ENCODE measurements at places on chromosomes 11 and 22.
A peak's percentile ranks its signal among the peaks of the same experiment; 100 is the strongest.

GRCh38 chr22:31583861-31584485 lies 78.0 kb downstream of the PISD start:
- DNase-seq = no peak

DNA sequence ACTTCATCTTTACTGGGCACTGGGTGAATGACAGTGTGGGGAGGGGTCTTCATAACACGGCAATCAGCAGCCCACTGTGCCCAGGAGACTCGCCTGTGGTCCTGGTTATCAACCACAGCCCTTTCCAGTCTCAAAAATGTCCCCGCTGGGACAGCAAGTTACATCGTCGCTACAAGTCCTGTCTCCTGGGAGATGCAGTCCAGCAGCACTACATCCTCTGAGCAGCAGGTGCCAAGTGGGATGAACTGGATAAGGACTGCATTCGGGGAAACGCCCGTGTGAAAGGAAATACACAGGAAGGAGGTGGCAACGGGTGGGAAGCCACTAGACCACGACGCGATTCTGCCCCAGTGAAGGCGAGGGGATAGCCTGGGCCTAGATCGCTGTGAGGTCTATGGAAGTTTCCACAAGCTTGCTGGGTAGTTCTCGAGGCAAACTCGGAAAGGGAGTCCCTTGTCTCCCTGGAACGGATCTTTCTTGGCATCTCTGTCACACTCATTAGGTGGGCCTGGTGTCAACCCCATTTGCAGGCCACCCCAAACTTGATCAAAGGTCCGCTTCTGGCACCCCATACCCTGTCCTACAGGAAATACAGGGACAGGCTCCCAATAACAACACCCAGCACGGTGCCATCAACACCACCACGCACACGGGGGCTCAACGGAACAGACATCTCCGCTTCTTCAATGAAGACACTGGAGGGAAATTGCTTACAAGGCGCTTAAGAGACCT lies 4.4 kb downstream of the ASCL2 start:
- DNase-seq = no peak

GRCh38 chr11:86151174-86152005 lies 82.5 kb upstream of the PICALM start:
- no peak for DNase-seq

DNA sequence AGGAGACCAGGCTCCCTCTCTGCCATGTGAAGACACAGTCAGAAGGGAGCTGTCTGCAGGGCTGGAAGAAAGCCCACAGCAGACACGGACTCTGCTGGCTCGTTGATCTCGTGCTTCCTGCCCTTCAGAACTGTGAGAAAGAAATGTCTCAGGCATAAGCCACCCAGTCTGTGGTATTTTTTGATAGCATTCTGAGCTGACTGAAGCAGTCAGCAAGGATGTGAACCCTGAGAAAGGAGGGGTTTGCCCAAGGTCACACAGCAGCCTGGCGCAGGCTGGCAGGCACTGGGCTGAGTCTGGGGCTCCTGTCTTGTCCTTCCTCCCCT lies 255.1 kb upstream of the B3GAT1 start:
- no peak for DNase-seq

GRCh38 chr22:28464127-28464526 lies 215.5 kb downstream of the TTC28 start:
- no peak for DNase-seq

DNA sequence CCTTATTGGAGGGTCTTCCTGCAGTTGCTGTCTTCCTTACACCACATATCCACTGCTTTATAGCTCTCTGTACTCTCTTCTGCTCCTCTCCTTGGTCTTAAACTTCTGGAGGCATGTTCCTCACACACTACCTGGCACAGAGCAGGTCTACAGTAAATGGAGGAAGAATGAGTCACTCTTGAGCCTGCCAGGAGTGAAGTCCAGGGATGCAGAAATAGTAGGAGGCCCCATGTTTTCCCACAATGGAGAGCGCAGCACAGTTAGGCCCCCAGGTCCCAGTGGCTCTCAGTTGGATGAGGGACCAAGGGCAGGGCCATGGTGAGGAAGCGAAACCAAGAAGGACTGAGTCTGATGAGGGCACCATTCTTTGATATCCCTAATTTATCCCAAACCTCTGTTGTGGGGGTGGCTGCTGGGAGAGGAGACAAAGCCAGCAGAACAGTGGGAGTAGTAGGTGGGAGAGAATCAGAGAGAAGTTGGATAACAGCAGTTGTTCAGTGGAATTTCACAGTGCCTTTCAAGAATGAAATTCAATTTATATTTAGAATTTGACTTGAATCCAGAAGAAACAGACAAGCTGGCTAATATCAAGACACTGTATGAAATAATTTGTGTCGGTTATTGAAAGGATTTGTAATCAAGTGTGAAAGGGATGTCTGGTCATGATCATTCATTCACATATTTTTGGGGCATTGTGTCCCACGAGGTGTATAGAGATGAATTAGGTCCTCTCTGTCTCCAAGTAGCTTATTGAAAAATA lies 187.8 kb downstream of the HIPK3 start:
- DNase-seq = no peak

GRCh38 chr11:1873048-1873812 lies 18.5 kb downstream of the PRR33 start:
- no peak for DNase-seq

DNA sequence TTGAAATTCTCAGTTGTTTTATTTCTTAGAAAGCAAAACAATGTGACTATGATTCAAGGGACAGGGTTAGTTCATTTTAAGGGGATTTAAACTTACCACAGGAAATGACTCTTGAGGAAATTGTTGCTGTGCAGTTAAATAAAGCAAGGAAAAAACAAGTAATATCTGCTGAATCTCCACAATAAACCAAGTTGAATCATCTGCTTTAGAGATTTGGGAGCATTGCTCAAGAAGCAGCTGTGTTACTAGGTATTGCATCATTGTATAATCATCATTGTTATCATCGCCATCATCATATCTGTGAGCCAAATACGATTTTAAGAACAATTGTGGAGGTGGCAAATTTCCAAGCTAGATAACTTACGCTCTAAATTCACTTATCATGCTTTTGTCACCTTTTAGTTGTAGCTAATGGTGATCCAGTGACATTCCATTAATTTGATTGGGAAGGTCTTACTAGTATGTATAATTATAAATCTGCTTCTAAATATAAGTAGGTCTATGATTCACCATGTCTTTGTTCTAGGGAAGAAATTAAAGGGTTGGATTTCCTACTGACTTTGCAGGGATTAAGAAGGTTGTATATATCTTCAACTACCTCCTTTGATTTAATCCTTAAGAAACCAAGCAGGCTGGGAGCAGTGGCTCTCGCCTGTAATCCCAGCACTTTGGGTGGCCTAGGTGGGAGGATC lies 19.9 kb downstream of the MMP10 start:
- no peak for DNase-seq

DNA sequence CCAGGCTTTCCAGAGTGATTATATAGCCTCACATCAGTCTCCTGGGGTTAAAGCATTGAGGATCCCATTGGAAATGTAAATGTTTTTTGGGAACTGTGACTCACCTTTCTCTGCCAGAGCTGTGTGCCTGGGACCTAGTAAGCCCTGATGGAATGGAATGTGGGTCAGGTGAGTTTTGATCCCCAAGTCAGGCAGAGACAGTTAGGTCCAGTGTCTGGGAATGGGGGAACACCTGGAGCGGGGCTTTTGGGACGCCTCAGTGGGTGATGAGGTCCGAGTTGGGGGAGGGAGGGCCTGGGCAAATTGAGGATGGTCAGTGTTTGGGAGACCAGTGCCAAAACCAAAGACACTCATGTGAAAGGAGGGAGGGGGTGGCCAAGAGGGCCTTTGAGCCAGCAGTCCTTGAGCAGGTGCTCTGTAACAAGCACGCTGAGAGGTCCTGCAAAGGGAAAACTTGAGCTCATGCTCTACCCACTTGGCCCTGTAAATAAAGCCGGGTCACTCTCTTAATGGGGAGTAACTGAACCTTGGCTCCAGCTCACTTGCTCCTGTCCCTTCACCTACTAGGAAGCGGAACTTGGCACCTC lies 104.7 kb downstream of the NAV2 start:
- no peak for DNase-seq

- DNase-seq = peak; percentile 16
Observed at GRCh38 chr11:46120346-46121300, 631 bp downstream of the PHF21A start.

DNA sequence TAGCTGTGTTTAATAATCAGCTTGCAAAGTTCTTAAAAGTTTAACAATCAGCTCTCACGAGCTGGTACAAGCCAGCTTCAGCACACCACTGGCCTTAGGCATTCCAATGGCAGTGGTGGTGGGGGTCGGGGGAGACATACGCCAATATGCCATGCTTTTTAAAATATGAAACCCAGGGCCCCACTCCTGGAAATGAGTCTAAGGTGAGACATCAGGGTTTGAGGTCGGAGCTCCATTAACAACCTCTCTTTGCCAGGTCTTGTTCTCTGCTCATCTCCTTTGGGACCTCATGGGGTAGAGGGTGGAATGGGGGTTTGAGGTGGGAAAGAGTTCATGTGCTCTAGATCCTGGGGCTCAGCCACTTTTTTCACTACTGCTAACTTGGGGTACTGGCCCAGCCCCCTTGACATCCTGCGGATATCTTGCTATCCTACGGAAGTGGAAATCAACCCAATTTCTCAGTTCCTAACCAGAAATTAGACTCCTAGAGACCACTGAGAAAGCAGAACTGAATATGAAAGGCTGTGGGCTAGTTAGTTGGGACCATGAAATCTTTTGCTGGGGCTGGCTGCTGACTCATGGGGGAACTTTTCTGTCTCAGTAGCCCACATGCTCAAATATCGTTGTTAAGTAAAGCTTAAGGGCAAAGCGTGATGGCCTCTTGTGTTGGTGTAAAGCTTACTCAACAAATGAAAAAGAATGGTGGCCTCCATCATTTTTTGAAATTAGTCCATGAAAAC lies 90.1 kb downstream of the PDHX start:
- peak; percentile 74 for DNase-seq

GRCh38 chr11:69660001-69660500 lies 15.1 kb downstream of the LTO1 start:
- no peak for DNase-seq

DNA sequence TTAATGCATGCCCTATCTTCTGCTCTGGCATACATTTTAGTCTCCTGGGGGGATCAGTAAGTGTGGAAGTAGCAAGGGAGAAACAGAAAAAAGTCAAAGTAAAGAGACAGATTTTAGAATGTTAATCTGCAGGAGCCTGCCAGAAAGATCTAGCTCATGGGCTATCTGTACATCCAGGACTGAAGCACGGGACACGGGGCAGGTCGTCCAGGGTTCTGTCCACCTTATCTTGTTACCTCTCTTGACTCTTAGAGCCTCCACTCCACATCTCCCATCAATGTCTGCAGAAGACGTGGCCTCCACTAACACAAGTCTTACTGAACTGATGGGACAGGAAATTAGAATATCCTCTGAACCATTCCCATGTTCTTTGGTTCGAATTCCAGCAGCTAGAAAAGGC lies 1.7 kb upstream of the SLC43A3 start:
- no peak for DNase-seq

- no peak for DNase-seq
Observed at GRCh38 chr11:102288725-102289083, 28.6 kb upstream of the BIRC3 start.

DNA sequence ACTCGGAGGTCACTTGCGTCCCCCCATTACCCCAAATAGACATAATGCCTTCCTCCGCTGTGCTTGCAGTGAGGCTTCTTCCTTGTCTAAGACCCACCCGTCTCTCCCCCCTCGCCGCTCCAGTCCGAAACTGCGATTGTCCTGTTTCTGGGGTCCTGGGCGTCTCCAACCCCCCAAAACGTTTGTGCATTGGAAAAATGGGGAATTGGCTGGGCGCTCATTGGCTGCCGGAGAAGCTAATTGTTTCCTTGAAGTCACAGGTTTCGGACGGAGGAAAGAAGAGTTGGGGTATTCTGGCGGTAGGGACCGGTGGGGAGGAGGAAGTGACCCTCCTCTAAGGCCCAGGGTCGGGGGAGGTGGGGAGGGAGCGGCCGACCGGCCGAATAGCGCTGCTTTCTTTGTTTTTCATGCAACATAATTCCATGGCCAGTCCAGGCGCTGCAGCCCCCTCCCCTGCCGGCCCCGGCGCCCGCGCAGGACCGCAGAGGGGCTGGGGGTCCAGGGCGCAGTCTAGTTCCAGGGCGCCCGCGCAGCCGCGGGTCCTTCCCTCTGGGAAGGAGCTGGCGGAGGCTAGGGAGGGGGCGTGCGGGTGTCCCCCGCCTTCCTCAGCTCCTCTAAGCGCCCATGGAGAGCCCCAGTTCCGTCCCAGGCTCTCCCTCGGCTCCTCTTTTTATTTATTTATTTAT lies 12.7 kb upstream of the CPT1A start:
- no peak for DNase-seq

DNA sequence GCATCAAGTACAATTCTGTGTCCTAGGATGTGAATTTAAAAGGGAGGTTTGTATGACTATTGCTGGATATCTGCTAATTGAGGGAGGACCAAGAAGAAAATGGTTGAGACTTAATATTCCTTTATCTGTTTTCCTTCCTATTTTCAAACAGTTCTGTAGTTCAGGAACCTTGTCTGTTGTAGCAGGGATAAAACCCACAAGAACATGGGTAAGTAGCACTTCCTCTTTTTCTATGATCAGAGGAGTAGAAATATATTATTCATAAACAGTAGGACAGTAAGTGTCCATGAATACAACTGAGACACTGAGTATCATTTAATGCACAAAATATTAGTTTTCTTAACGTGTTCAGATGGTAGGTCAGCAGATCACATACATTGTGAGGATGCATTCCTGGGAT lies 7.6 kb downstream of the MS4A3 start:
- no peak for DNase-seq

- peak; percentile 80 for DNase-seq
Observed at GRCh38 chr22:21952586-21953571, at the start of gene PPM1F. PPM1F (minus strand) TSS chr22:21952848; CDS start chr22:21946048, 6,800 bp downstream.

GRCh38 chr22:17705951-17706900 lies 67.7 kb downstream of the BCL2L13 start:
- no peak for DNase-seq

GRCh38 chr22:40493441-40493840 lies 123.0 kb downstream of the SGSM3 start:
- no peak for DNase-seq

DNA sequence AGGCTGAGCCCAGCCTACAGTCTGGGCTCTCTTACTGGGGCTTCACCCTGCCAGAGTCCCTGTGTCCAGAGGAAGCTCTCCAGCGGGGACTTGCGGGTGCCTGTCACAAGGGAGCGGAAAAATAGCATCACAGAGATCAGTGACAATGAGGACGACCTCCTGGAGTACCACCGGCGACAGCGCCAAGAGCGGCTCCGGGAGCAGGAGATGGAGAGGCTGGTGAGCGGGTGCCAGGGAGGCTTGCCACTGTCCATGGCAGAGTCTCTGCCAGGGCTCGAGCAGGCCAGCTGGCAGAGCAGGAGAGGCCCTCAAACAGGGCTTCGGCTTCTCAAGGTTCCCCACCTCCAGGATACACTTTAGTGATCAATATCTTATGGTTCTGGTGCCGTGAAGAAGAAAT lies 21.0 kb downstream of the PHLDB1 start:
- no peak for DNase-seq

All from T-helper 1 cell (primary cell).